ENCODE measurements at places on chromosomes 3 and 15. TPM values are rescaled to one million over a fixed set of nuclear protein-coding genes. Genes with fewer than 3 reads are reported as not detected.

CHRM5 gene
- 0.08 TPM for polyA plus RNA-seq

MAGI1 gene
- polyA plus RNA-seq = 14.9 TPM

CD80 gene
- polyA plus RNA-seq = not detected

PP2D1 gene
- polyA plus RNA-seq = 0.53 TPM

FAM174B gene
- polyA plus RNA-seq = 21.0 TPM

GNAT1 gene
- 0.37 TPM for polyA plus RNA-seq

MAN2A2 gene
- polyA plus RNA-seq = 39.8 TPM

TEX264 gene
- 28.9 TPM for polyA plus RNA-seq

PLXNB1 gene
- polyA plus RNA-seq = 32.2 TPM
